ENCODE measurements at places on chromosomes 6 and 20. TPM values are rescaled to one million over a fixed set of nuclear protein-coding genes. Genes with fewer than 3 reads are reported as not detected.

DNA sequence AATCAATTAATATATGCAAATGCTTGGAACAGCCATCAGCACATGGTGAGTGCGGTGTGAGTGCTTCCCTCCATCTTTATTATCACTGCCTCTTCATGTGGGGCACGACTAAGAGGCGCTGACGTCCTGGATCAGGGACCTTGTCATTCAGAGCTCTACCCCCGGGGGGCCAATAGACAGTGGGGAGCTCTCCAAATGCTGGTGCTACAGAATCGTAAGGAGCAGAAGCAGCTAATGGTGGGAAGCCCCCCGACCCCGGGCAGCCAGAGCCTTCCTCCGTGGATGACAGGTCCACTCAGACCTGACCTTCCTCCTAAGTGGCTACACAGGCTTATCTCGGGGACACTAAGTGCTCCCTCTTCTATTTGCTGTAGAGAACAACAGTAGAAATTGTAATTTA is 257.5 kb upstream of the PMEPA1 start:
- no peak for DNase-seq

DNA sequence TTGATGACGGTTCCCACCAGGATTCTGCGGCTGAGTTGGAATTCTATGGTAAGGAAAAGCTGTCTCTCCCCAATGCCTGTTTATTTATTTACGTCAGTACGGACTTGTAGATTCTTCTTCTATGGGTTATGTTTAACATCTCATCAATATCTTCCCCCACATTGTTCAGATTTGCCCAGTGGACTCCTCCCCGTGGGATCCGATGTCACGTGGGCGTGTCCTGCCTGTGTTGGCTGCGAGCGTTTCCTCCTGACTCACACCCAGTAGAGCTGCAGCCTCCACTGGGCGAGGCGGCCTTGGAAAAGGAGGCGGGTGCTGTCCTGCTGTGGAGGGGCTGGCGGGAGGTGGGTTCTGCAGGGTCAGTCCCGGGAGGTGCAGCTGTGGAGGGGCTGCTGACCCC is 46.8 kb upstream of the SLCO4A1 start:
- no peak for DNase-seq

GRCh38 chr20:48287552-48288170 is 502.4 kb upstream of the SULF2 start:
- DNase-seq, result no peak

DNA sequence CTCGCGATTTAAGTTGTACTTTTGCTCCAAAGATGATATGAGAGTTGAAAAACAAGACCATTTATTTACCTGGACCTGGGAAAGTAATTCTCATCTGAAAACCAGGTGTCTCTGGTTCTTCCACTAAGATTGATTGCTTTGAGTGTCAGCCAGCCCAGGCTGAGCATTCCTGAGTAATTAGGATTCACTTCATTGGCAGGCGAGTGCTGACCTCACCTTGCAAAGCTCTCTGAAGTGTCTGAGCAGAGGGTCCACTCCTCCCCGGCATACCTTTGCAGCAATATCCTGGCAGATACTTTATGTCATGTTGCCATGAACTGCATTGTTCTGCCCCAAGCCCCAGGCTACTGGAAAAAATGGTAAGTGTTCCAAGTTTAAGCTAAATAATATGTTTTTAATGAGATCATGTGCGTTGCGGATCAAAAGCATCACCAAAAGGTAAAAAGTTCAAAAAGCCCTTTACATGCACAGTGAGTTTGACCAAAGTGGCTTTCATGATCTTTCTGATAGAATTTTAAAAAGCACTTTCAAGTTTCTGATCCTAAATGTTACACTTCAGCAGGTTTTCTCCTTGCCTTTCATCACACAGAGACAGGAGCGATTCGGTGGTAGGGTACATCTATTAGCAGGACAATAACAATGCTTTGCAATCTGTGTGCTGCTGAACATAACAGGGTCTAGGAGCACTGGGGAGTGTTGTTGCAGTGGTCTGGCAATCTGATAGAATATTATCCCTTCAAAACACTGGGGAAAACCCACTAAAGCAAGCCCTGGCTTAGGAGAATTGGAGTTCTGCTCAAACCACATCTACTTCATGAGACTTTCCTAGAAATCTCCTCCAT is 127.8 kb upstream of the EEF1E1 start:
- no peak for DNase-seq

MOG gene
- not detected for polyA plus RNA-seq

- no peak for DNase-seq
Measured at GRCh38 chr6:5190507-5190906, 70.2 kb downstream of the LYRM4 start.

GRCh38 chr6:116438590-116439448 is 22.4 kb upstream of the CALHM6 start:
- DNase-seq, result peak; percentile 54

MEI4 gene
- 0.08 TPM for polyA plus RNA-seq

PPP1R16B gene
- polyA plus RNA-seq, result 5.6 TPM

OR2J3 gene
- not detected for polyA plus RNA-seq

IL22RA2 gene
- not detected for polyA plus RNA-seq

DOK5 gene
- polyA plus RNA-seq, result 22.0 TPM

GRCh38 chr20:54025251-54025771 is 45.1 kb downstream of the BCAS1 start:
- no peak for DNase-seq

GRCh38 chr6:130676773-130677144 is 150.4 kb upstream of the SMLR1 start:
- DNase-seq, result no peak

GRCh38 chr6:30157999-30158398 is 3.0 kb downstream of the TRIM10 start:
- DNase-seq, result no peak

- no peak for DNase-seq
Measured at GRCh38 chr6:41038205-41038604, 816 bp downstream of the UNC5CL start.

DNA sequence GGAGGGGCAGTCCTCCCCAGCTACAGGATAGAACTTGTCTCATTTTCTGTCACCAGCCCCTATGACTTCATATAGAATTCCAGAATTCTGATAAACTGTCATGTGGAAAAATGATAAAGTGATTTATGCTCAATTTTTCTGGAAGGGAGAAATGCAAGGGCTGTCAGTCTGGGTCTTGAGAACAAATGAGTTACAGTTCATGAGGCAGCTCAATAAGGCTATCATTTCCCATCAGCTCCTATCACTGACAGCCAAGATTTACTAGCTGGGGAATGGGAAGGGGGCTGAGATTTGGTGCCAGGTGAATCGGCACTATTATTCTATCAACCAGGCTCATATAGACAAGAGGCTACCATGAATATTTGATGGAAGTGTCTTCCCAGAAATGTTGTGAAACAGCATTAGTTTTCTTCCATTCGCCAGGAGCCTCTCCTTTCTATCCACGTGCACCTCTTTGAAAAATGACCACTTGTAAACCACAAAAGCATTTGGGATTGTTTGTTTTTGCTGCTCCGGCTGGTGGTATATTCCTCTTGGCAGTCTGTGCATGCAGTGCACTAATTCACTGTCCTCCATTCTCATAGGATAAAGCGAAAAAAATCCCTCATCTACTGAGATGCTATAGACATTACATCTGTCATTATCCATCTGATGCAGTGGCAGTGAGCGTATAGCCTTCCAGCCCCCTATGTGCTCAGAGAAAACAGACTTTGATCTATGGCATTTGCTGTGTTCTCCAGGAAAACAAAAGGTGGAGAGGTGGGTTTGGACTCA is 528.7 kb upstream of the RNF217 start:
- DNase-seq, result no peak

- DNase-seq, result no peak
Measured at GRCh38 chr6:69873291-69873690, 6.9 kb downstream of the COL19A1 start.

- DNase-seq, result no peak
Measured at GRCh38 chr6:119209452-119210205, 131.2 kb upstream of the FAM184A start.

SLC44A4 gene
- 0.20 TPM for polyA plus RNA-seq

DNA sequence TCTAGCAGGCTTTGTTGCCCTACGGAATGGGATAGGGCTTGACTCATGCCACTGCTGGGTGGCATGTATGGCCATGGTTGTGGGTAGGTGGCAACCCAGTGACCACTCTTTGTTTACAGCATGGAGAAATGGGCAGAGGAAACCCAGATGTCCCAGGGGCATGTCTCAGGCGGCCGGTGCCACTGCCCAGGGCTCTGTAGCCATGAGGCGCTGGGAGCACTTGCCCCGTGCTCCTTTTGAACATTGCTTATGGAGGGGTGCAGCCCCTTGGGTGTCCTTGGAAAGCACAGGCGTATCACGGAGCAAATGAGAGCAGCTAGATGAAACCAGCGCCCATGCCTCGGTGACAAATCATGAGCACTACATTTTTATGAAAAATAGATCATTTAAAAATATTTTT is 212.5 kb upstream of the ECI2 start:
- no peak for DNase-seq

BMP5 gene
- polyA plus RNA-seq, result 17.1 TPM

PBOV1 gene
- polyA plus RNA-seq, result not detected

ADGRG6 gene
- polyA plus RNA-seq, result 9.0 TPM

GRCh38 chr6:105164418-105164817 is 15.4 kb downstream of the POPDC3 start:
- DNase-seq, result peak; percentile 96

All from muscle of leg (tissue), 16 donors.